ENCODE measurements at places on chromosomes 4 and X.

DNA sequence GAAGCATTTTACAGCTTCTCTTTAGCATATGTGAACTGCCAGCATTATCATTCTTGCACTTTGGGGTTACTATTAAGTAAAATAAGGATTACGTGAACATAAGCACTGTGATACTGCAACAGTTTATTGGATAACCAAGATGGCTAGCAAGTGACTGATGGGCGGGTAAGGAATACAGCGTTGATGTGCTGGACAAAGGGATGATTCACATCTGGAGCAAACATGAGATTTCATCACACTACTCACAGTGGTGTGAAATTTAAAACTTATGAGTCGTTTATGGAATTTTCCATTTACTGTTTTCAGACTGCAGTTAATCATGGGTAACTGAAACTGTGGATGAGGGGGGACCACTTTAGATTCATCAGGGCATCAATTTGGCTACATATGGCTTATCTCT lies 16.0 kb downstream of the NBDY start:
- DNase-seq, result no peak

GRCh38 chr4:105474099-105474518 lies 247 bp upstream of the PPA2 start:
- DNase-seq, result no peak

DNA sequence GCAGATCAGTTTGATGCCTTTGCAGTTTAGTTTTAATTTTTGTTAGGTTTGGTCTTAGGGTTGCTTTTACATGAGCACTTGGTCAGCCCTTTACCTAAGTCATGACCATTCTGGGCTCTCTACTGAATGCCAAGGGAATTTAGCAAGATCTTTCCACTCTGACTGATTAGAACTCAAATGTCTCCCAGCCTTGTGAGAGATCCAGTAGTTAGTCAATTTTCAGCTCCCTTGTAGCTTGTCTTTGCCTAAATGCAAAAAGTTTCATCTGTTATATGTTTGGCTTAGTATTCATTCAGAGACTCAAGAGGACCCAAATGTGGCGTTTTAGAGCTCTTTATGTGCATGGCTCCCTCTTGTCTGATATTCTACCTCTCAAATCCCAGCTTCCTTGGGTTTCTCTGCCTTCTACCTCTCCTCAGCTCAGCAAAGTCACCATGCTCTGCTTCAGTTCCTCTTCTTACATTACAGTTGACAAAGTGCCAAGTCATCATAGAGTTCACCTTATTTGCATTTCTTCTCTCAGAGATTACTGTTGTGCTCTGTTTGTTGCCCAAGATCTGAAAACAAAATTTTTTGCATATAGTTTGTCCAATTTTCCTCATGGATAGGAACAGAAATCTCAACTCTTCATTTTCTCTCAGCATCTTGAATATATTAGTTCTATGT lies 17.5 kb upstream of the JAKMIP1 start:
- DNase-seq, result no peak

- no peak for DNase-seq
Measured at GRCh38 chrX:134737061-134737460, 78.8 kb upstream of the PLAC1 start.

DNA sequence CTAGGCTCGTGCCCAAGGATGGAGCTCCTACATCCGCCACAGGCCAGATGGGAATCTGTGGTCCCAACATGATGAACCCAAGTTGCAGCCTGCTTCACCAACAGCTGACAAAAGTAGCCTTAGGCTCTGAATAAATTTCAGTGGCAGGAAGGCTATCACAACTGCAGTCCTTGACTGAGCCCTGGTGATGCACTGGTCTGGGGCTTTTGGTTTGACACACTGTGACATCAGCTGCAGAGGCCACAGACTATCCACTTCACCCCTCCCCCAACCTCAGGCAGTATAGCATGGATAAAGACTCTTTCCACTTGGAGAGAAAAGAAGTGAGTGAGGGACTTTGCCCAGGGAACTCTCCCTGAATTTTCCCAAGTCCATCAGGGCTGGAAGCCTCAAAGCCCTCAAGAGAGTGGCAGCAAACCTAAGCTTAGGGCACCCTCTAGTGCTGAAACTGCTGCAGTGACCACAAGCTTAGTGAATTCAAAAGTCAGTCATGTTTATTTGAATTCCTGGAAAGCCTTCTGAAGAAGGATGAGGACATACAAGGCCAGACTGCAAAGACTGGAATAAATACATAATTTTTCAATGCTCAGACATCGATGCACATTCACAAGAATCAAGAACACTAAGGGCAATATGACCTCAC lies 135.0 kb upstream of the TENT5D start:
- DNase-seq, result no peak

- no peak for DNase-seq
Measured at GRCh38 chr4:55398461-55398860, 2.7 kb downstream of the TMEM165 start.

DNA sequence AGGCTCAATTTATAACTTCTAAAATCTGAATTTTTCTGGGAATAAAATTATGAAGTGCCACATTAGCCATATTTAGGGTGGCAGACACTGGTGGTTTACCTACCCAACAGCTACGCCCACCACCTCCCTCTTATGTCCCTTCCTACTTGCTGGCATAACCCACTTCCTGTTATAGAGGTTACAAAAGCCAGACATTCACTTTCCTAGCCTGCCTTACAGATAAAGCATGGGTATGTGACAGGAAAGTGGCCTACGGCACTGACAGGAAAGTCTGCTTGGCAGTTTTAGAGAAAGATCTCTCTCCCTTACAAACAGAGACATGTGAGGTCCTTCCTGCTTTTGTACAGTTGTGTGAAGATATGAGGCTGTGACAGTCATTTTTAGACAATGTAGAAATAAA lies 12.4 kb downstream of the DDX53 start:
- DNase-seq, result no peak

- no peak for DNase-seq
Measured at GRCh38 chrX:10441464-10441863, 178.9 kb downstream of the MID1 start.

DNA sequence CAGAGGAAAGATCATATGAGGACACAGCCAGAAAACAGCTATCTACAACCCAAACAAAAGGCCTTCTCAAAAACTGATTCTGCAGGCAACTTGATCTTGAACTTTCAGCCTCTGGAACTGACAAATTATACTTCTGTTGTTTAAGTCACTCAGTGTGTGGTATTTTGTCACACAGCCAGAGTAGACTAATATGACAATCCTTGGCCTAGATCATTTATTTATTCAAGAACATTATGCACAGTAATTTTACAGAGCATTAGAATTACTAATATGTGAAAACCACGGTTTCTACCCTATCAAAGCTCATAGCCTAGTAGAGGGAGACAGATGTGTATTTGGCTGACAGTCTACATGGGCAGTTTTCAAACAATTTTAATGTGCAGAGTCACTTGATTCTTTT lies 167.8 kb upstream of the PCDH18 start:
- DNase-seq, result no peak

DNA sequence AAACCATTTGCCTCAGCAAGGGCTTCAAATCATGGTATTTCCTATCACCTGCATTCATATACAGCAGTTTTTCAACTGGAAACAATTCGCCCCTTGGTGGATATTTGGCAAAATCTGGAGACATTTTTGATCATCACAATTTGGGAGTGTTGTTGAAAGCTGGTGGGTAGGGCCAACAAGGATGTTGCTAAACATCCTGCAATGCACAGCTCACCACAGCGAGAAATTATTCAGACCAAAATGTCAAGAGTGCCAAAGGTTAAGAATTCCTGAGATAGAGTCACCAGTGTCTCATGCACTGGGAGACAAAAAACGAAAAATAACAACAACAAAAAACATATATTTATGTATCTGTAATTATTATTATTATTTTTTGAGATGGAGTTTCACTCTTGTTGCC lies 435.2 kb upstream of the CTSO start:
- DNase-seq, result no peak

DNA sequence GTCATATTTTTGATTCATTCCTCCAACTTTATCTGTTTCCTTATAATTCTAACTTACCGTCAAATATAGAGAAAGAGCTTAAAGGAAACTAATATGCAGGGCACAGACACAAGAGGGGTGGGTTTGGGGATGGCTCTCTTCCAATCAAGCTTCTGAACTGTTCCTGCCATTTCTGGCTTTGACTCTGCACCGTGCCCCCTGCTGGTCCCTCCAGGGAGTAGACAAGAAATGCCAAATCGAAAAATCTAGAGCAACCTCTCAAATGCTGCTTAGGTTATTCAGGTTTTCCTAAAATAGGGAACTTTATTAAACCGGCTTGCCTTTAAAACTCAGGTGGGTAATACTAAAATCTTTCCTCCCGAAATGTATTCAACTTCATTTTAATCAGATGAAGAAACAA lies 39.8 kb upstream of the VCX3A start:
- DNase-seq, result no peak

GRCh38 chrX:37955273-37955672 lies 51.1 kb upstream of the SYTL5 start:
- no peak for DNase-seq

DNA sequence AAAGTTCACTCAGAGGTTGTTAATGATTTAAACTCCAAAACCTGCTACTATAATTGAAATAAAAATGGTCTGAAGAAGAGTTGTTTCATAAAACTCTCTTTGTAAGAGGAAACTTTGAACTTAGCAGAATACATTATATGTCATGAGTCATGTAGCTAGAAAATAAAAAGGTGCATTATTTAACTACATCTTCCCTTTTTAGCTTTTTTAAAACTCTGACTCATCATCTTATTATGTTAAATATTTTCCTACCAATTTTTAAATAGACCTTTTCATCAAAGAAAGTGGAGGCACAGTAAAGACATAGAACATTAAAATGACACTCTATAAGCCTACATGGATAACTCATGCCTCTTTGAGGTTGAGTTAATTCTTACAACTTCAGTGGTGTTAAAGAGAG lies 1.2 kb upstream of the ZNF827 start:
- no peak for DNase-seq
